CD4-positive, alpha-beta T cell treated with Interleukin-2 at 100 ng/mL for 4 hours (primary cell): ENCODE measurements at places on chromosomes 4 and X.

- no peak for DNase-seq
Observed at GRCh38 chr4:118076958-118077766, 42.9 kb downstream of the NDST3 start.

DNA sequence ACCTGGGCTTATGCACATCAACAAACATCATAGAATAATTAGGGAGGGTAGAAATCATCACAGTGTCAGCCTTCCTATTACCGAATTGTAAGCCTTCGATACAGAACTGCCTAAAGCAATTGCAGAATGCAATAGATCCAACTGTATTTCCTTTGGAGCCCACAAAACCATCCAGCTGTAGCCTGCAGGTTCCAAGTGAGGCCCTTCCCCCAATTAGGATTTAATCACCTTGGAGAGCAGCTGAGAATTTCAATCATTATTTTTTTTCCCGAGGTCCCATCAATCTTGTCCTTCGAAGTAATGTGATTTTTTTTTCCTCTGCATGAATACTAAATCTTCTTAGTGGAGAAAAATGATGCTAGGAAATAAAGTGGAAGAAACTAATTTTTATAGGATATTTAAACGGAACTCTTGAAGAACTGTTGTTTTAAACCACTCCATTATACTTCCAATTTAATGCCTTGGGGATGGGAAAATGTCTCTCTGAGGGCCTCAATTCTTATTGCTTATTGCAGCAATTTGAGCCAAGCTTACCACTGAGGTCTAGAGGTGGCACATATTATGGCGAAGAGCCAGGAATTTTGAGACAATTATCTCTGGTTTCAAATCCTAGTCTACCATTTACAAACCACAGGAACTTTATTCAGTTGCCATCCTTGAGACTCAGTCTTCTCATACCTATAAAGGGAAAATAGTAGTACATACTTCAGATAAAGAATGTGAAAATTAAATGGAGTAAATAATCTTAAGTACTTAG is 953.4 kb upstream of the IGFBP7 start:
- DNase-seq = no peak

GRCh38 chr4:173177232-173177631 is 8.6 kb downstream of the GALNT7 start:
- no peak for DNase-seq

DNA sequence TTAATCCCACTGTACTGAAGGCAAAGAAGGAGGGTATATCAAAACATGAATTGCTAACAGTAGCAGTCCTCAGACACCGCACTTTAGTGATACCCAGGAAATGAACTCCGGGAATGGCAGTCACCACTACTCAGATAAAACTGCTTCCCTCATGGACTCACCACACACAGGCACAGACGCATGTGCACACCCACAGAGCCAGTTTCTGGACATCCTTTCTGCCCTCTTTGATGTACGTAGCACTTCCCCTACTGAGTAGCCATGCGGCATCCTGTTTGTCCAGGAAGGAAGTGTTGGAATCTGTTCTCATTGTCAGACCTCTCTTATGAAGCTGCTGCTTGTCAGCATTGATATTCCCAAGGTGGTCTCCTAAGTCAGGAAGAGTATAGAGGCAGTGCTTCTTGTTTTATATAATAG is 95.7 kb downstream of the DCLK2 start:
- no peak for DNase-seq

GRCh38 chrX:11781734-11782370 is 23.8 kb downstream of the MSL3 start:
- no peak for DNase-seq

- no peak for DNase-seq
Observed at GRCh38 chr4:105966051-105966450, 70.8 kb downstream of the NPNT start.

GRCh38 chr4:37475087-37475486 is 211.1 kb downstream of the RELL1 start:
- no peak for DNase-seq

- no peak for DNase-seq
Observed at GRCh38 chr4:11183356-11183740, 245.3 kb downstream of the HS3ST1 start.

GRCh38 chrX:2875798-2876399 is 47.2 kb downstream of the GYG2 start:
- no peak for DNase-seq

DNA sequence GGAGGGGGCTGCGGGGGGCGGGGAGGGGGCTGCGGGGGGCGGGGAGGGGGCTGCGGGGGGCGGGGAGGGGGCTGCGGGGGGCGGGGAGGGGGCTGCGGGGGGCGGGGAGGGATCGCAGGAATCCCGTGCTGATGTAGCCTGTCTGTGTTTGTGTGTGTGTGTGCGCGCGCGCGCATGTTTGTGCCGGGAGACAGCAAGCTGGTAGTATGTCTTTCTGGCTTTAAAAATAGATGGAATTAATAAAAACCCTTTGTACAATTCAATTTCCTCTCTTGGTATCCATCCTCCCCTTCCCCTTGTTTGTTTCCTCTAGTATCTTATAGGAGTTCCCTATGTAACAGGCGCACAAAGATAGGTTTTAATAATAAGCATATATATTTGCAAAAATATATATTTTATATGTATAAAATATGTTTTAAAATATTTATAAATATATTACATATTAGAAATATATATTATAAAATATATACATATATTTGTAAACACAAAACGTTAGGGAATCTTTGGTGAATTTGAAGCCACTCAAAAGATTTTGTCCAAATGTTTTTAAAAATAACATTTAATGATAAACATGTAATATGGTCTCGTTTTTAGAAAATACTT is 782 bp downstream of the ARHGAP24 start:
- DNase-seq = no peak

GRCh38 chr4:57303012-57303751 is 193.0 kb upstream of the IGFBP7 start:
- no peak for DNase-seq

DNA sequence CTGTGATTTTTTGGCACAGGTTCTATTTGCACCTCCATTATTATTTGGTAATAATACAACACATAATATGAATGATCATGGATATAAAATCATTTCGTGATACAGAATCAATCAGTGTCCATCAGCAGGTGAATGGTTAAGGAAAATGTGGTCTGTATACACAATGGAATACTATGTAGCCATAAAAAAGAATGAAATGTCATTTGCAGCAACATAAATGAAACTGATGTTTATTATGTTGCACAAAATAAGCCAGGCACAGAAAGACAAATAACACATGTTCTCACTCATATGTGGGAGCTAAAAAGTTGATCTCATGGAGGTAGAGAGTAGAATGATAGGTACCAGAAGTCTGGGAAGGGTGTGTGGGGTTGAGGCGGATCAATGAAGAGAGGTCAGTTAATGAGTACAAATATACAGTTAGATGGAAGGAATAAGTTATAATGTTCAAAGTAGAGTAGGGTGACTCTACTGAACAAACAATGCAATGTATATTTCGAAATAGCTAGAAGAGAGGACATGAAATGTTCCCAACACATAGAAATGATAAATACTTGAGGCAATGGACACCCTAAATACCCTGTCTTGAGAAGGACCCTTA is 1.1 kb upstream of the SMARCA1 start:
- no peak for DNase-seq

GRCh38 chrX:11908371-11908770 is 150.3 kb downstream of the MSL3 start:
- peak; percentile 7 for DNase-seq

GRCh38 chrX:16484338-16484737 is 165.6 kb upstream of the S100G start:
- DNase-seq = peak; percentile 31

DNA sequence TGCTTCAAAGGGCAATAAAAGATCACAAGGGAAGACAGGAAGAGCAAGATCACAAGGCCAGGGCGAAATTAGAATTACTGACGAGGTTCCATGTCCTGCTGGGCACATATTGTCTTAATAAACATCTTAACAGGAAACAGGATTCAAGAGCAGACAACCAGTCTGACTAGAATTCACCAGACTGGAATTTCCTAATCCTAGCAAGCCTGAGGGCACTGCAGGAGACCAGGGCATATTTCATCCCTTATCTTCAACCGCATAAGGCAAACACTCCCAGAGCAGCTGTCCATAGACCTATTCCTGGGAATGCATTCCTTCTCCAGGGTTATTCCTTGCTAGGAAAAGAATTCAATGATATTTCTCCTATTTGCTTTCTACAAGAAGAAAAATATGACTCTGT is 12.4 kb upstream of the TDO2 start:
- DNase-seq = no peak

DNA sequence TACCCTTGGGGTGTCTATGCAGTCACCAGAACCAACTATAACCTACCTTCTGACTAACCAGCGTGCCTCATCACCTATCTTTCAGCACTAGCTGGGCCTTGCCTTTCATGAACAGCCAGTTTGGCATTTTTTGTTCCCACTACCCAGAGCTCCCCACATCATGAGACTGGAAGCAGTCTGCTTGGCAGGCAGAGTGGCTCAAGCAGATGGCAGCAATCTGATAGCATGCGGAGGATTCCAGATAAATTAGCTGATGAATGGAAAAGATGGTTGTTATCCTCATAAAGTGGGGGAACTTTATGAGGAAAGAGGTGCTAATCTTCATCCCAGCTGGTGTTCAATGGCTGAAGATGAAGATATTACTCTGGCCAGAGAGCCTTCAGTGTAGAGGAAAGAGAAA is 243.2 kb upstream of the EDA2R start:
- no peak for DNase-seq

- DNase-seq = no peak
Observed at GRCh38 chr4:3440011-3440410, 1.8 kb upstream of the HGFAC start.

DNA sequence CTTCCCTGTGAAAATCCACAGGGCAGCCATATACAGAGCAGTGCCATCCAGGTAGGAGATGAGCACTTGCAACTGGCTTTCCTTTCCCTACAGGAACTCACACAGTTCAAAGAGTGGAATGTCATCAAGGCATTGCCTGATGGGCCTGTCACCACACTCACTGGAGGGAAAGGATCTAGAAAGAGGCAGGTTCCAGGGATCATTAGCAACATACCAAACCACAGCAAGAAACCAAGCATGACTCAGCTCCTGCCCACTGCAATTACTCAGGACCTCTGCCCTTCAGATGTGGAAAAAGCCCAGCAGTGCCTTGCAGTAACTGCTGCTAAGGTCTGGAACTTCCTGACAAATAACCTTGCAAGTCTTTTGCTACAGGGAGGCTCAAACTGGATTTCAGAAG is 101.2 kb downstream of the ZNF674 start:
- no peak for DNase-seq

DNA sequence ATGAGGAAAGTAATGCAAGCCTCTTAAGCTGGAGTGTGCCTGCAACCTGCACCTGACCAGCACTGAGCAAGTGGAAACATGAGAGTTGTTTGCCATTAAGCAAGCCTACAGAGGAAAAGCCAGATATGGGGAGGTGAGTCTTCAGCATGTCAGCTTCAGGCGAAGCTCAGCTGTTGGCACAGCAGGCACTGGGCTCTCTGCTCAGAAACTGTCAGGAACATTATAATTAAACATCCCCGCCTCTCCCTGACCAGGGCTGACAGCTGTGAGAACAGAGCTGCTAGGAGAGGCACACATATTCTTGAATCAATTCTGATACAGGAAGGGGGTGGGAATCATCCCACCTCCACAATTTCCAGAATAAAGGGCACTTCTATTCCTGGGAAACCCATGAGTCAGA is 19.0 kb upstream of the DCX start:
- no peak for DNase-seq
